EH (cell line): ENCODE measurements at places on chromosomes 3 and 15.

DNA sequence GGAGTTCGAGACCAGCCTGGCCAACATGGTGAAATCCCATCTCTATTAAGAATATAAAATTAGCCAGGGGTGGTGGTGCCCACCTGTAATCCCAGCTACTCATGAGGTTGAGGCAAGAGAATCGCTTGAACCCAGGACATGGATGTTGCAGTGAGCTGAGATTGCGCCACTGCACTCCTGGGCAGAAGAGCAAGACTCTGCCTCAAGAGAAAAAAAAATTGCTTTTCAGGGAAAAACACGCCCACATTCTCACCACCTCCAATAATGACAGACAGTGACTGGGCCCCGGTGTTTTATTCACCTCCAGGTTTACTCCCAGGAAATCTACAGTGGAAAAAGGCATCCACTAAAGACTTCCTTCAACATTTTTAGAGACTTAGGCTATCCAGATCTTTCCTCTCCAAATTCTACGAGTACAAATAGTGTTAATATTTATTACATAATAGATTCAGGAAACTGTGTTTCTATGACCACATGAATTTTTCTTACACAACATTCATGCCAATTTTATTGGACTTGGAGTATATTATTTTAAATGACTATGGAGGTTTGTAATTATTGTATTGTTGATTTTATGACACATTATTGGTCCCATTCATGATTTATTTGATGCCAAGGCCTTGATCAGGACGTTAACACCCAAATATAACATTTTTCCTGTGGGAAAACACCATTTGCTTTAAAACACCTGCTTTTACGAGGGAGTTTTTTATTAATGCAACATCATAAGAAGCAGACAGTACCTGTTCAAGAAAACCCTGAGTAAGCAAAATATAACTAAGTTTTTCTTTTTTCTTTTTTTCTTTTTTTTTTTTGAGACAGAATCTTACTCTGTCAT is 26.6 kb downstream of the IGF2BP2 start:
- DNase-seq: peak; percentile 39

DNA sequence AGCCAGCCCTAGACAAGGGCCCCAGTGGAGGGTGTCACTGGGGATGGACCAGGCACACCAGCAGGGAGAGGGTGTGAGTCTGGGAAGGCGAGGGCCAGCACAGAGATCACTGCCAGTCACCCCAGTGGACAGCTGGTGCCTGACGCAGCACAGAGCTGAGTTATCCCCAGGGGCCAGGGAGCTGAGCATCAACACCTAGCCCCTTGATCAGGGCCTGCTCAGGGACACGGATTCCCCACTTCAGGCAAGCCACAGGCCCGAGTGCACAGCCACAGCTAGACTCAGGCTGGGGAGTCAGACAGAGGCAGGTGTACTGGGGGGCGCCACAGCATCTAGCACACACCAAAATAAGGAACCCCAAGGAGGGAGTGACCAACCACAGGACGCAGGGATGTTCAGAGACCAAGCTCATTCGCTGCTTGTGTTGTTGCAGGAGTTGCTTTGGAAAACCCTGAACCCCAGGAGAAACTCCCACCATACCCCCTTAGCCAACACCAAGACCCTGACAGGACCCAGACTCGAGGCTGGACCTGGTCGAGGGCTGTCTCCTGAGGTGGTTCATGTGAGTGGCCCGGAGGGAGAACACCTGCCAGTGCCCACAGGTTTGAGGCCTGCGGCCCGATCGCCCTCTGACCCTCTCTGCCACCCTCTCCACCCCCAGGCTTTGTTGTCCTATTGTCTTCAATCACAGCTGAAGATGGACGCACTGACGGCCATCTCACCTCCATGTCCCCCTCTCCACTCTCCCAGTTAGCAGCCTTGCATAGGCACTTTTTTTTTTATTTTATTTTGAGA is 146.8 kb downstream of the TPRA1 start:
- DNase-seq: no peak

DNA sequence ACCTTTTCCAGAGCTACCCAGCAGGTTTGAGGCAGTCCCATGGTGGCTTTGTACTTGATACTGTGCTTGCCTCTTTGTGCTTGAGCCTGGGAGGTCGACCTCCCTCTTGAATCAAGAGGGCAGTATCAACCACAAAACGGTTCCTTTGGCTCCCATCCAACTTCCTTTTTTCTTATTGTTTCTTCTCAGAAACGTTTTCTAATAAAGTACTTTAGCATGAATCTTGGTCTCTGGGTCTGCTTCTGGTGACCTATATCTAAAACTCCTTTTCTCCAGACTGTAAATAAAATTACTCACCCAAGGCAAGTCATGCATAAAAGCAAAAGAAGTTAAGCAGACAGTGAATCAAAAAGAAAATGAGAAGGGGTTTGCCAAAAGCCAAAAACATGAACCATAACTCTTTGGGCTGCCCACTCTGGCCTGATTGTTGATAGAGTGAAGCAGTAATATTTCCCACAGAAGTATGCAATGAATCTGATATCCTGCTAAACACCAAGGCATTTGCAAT is 112.2 kb upstream of the SLC4A7 start:
- peak; percentile 64 for DNase-seq

GRCh38 chr15:44144992-44145391 is 50.1 kb downstream of the FRMD5 start:
- no peak for DNase-seq

GRCh38 chr15:97953748-97954147 is 6.8 kb upstream of the ARRDC4 start:
- no peak for DNase-seq

DNA sequence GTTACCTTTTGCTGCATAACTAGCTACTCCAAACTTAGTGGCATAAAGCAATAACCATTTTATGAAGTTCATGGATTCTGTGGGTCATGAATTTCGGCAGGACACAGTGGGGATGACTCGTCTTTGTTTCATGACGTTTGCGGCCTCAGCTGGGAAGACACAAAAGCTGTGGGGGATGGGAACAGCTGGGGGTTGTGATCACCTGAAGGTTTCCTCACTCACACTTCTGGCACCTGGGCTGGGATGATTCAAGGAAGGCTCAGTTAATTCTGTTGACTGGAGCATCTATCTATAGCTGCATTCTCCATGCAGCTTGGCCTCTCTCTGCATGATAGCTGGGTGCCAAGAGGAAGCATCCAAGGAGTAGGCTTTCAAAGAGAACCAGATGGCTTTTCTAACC is 332.8 kb downstream of the ULK4 start:
- no peak for DNase-seq

GRCh38 chr15:91884606-91885005 is 31.1 kb downstream of the SLCO3A1 start:
- peak; percentile 30 for DNase-seq

DNA sequence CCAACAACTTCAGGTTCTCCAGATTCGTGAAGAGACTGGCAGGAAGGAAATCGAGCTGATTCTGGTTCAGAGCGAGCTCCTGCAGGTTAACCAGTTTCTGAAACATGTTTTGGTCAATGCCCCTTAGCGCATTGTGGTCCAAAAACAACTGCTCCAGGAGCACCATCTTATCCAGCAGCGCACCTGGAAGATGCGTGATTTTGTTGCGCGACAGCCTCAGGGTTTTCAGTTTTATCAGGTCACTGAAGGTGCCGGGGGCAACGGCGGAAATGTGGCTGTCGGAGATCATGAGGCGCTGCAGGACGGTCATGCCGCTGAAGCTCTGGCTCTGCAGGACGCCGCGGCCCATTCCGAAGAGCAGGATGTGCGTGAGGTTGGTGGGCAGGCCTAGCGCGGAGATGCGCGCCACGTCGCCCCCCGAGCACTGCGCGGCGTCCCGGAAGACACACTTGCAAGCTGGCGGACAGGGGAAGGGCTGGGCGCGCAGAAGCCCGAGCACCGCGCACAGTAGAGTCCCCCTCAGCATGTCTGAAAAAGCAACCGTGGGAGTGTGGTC is 1.2 kb downstream of the GP5 start:
- DNase-seq: peak; percentile 23

DNA sequence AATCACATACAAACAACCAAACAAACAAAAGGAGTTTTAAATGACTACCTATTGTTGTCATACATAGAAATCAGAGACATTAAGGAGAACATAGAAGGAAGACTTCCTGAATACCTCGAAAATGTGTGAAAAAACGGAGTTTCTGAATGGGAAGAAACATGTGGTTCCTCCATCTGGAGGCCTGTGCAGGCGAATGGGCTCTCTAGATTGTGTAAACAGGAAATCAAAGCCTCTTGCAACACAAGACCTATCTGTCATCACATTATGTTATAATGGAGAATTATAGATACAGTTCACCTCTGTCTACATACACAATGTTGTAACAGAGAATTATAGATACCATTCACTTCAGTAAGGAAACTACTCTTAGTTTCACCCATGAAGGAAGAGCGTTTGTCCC is 44.1 kb downstream of the RUBCN start:
- peak; percentile 18 for DNase-seq

- peak; percentile 5 for DNase-seq
These were observed 201.4 kb upstream of the CTNNB1 start for GRCh38 chr3:40997711-40998519.

GRCh38 chr3:71316066-71316777 is 267.3 kb downstream of the FOXP1 start:
- DNase-seq: no peak

- DNase-seq: peak; percentile 1
These were observed 321.4 kb upstream of the GBE1 start for GRCh38 chr3:82082796-82083195.

DNA sequence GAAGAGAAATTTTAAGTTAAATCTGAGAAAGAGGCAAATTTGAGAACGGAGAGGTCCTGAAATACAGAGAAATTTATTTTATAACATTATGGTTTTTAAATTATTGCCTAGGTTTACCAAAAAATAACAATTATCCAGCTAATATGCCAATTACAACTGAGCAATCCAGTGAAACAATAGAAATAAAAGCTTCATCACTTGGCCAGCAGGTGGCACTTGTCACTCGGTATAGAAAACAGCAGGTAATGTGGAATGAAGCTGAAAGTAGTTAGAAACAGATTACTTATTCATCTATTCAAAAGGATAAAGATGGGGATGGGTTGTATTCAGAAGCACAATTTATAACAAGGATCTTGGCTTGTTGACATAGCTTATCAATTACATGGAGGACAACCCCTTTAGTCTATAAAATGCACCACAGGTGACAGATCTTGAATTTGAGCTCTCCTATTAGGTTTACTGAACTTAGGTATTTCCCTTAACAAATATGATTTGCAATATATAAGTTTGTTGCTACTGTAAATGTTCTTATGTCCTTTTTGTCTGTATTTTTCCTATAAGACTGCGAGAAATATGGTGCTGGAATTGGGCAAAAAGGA is 70.1 kb upstream of the GUCA1C start:
- DNase-seq: peak; percentile 49

- DNase-seq: no peak
These were observed 51.0 kb downstream of the DPPA2 start for GRCh38 chr3:109265295-109265694.

GRCh38 chr15:50148362-50148963 is 29.4 kb upstream of the ATP8B4 start:
- peak; percentile 70 for DNase-seq

DNA sequence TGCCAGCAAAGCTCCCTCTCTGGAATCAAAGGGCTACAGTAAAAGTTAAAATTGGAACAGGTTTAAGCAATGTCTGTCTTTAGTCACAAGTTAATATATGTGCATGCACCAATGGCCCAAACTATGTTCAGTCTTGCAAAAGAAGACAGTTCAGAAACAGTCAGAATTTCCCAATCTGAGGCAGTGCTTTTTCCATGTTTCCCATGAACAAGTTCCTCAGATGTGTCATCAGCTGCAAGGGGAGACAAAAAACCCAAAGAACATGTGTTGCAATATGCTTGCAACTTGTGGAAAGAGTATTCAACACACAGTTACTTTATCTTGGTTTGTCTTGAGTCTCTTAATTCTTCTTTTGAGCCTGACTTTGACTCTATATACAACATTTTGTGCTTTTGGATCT is 148.4 kb downstream of the USP13 start:
- DNase-seq: peak; percentile 82

- no peak for DNase-seq
These were observed 28.1 kb downstream of the OPA1 start for GRCh38 chr3:193621127-193621526.

- DNase-seq: no peak
These were observed 33.2 kb upstream of the SECISBP2L start for GRCh38 chr15:49079340-49080039.

GRCh38 chr3:194300382-194300758 is 50.8 kb downstream of the CPN2 start:
- peak; percentile 38 for DNase-seq

DNA sequence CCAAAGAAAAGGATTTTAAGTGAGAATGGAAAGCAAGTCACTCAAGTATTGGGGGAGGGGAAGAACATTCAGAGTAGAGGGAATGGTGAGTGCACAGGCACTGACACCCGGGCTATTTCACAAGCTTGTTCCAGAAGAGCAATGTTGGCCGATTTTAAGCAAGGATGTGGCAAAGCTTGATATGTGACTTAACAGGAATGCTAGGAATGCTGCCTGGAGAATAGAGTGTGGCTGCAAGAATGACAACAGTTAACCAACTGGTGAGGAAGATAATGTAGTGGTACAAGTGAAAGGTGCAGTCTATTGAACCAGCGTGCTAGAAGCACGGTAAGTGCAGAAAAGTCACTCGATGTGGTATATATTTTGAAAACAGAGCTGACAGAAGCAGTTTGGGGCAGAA is 6.2 kb upstream of the CCDC80 start:
- peak; percentile 97 for DNase-seq

DNA sequence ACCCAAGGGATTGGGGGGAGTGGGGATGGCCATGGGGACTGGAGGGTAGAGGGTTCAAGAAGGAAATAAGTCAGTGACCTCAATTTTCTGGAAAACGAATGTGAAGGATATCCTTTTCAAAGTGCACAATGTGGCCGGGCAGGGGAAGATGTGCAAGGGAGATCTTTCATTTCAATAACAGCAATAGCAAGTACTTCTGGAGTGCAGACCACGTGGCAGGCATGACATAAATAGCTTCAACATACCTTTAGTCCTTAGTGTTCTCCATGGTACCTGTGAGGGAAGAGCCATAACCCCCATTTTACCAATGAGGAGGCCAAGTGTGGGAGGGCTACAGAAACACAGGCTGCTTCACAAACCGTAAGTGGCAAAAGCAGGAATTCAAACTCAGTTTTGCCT is 138.7 kb downstream of the FOXP1 start:
- DNase-seq: no peak

DNA sequence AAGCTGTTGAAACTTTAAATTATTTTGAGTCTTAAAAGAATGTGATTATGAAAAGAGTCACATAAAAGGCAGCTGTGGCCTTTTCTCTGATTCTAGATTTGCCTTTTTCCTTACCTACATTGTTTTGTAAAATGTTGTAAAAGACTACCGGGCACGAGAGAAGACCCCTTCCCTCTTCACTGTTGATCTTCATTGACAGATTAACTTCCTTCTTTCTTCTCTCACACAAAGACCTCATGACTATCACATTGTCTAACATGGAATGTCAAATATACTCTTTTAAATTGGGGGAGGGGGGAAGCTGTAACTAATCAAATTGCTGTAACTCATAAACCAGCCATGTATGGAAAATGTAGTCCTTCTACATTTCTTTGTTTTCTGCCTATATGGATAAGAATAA is 68.3 kb downstream of the OCA2 start:
- DNase-seq: no peak

GRCh38 chr3:17054301-17054981 is 169.7 kb downstream of the PLCL2 start:
- DNase-seq: no peak
